Stimulated activated CD8-positive, alpha-beta memory T cell treated with anti-CD3 and anti-CD28 coated beads, Interleukin-7, amount 100 ng/mL, for 4 hours (primary cell): ENCODE measurements at places on chromosomes 2 and 18.

- no peak for DNase-seq
Observed at GRCh38 chr2:29983308-29983707, 61.9 kb upstream of the ALK start.

- no peak for DNase-seq
Observed at GRCh38 chr2:239229545-239230279, 171.1 kb downstream of the HDAC4 start.

DNA sequence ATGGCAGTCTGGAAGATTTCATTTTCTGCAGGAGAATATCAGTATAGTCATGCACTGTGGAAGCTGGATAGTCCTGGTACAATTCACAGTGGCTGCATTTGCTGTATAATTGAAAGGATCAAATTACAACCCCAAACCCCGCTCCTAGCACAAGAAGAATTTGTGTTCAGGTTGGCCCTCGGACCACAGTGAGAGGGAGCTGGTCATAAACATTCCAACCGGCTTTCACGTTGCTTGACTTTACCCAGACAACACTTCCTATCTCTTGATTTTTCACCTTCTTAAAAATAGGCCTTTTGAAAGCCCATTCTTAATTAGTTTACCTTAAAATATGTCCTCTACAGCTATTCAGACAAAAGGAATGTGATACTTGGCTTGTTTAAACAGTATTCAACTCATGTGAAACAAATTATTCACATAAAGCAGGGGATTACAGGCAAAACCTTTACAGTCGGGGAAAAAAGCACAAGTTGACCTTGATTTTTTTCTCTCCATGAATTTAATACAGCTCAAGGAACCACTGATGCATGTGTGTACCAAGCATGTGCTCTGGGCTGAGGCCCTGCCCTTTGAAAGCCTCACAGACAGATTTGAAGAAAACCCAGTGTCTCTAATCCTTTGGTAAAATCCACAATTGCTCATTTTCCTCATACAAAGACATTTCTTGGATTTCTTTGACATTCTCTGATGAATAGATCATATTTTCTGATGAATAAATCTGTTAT is 143.0 kb upstream of the SOX11 start:
- no peak for DNase-seq

GRCh38 chr18:31230495-31230894 is 67.8 kb upstream of the DSC1 start:
- no peak for DNase-seq

GRCh38 chr2:8609357-8609811 is 72.5 kb upstream of the ID2 start:
- DNase-seq, result no peak

- DNase-seq, result no peak
Observed at GRCh38 chr18:26702086-26702485, 153.7 kb upstream of the KCTD1 start.
